ENCODE measurements at places on chromosomes 11 and 22. TPM values are rescaled to one million over a fixed set of nuclear protein-coding genes. Genes with fewer than 3 reads are reported as not detected.
A peak's percentile ranks its signal among the peaks of the same experiment; 100 is the strongest.

GRCh38 chr22:47309946-47310345, 547.5 kb downstream of the TBC1D22A start:
- DNase-seq, result no peak

DNA sequence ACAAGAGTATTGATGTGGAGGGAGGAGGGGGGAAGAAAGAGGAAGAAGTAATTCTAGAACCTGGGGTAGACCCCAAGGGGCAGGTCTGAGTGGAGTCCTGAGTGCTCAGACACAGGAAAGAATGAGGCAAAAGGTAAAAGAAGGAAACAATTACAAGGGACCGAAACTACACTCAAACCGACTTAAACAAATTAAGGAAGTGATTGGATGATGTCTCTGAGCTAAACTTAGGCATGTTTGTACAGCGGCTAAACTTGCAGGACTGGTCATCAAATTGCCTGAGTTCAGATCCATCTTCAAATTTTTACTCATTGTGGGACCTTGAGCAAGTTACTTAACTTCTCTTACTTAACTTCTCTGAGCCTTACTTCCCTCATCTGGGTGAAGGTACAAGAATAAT, 86.3 kb upstream of the LRRC55 start:
- DNase-seq, result no peak

DNA sequence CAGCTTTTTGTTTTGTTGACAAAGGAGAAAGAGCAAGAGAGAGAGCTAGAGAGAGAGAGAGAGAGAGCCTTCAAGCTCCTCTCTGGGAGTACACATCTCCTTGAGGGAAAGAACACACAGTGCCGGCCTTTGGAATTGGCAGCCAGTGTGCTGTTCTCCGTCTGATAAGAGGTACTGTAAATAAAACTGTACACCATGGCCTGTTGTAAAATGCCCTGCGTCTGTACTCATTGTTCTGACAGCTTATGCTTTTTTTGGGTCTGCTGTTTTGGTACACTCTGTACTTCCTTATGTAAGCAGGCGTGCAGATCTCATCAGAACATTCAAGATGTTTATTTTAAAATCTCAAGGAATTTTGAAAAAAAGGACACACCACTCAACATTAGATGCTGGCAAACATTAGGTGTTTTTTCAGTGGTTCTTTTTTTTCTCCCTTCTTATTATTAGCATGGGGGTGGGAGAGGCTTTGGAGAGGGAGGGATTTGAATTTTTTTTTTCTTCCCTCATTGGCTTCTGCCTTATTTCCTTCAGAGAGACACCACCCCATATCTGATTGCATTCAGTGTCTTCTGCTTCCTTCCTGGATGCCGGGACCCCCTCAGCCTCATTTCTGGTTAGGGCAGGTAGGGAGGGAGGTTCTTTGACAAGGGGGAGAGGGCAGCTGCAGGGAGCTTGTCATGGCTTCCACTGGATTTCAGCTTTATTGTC, 116.8 kb upstream of the NNMT start:
- DNase-seq, result peak; percentile 79

DNA sequence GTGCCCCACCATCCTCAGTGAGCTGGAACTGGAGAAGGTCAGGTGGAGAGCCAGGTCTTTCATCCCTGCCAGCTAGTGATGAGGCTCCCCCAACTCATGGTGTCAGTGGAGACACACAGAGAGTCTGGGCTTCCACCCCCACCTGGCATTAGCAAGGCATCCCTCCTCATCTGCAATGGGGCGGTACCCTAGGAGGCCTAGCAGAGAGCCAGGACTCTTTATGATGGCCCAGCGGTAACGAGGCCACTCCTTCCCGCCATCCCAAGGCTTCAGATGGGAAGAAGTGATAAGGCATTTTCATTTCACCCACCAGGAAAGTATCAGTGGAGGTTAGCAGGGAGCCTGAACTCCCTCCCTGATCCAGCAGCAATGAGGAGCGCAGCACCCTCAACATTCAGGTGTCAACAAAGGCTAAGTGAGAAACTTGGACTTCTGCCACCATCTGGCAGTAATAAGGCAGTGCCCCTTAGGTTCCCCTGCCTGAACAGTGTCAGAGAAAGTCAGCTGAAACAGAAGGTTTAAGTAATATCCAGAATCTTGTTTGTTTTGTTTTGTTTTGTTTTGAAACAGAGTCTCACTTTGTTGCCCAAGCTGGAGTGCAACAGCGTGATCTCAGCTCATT, 40.5 kb upstream of the FBLN1 start:
- DNase-seq, result no peak

GRCh38 chr22:46591930-46592329, 28.3 kb upstream of the GRAMD4 start:
- DNase-seq, result peak; percentile 34

- no peak for DNase-seq
Observed at GRCh38 chr11:77113382-77114088, 10.9 kb downstream of the OMP start.

DNA sequence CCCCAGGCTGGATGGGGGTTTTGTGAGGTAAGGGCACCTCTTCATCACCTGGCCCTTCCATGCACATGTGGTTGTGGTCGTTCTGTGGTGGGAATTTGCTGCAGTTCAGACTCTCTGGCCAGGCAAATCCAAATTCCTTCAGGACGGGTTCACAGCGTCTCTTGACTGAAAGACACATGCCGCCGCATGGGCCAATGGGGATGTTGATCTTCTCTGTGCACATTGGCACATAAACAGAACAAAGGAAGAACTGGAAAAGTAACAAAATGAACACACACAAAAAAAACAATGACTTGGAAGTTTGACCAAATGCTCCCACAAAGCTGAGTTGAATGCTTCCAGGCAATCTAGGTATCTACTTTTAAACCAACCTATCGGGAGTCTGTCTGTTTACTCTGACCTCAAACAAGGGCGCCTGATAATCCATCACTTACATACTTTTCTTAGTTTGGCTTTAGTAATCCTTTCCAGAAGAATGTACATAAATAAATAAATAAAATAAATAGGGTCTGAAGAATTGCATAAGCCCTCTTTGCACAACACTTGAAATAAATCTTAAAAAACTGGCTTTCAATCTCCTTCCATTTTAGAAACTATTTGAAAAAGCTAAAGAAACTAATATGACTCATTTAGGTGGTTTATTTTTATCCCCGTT, 2.8 kb downstream of the FZD4 start:
- no peak for DNase-seq

GRCh38 chr22:40156001-40156516, 21.7 kb upstream of the TNRC6B start:
- DNase-seq, result no peak

DNA sequence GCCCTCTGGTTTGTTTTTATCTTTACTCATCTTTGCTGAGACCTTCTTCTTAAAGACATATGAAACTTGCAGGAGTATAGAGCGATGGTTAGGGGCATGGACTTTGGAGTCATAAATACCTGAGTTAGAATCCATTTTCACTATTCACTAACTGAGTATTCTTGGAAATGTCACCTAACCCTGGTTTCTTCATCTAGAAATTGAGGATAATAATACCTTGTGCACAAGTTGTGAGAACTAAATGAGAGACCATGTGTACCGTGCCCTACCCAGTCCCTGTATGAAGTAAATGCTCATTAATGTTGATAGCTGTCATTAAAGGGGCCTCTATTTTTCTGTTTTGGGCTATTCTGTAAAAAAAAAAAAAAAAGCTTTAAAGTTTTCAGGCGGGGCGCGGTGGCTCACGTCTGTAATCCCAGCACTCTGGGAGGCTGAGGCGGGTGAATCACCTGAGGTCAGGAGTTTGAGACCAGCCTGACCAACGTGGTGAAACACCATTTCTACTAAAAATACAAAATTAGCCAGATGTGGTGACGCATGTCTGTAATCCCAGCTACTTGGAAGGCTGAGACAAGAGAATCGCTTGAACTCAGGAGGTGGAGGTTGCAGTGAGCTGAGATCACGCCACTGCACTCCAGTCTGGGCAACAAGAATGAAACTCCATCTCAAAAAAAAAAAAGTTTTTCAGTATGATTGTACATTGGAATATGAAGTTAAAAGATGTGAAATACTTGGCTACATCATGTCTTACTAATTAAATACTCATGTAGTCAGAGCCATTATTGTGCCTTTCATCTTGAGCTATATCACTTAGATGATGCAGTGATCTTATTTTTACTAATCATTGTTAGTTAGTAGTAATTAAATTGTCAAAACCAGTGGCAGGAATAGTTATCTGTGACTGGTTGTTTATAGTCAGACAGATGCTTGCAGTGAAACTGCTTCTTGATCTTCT, 95.0 kb downstream of the AMOTL1 start:
- DNase-seq, result no peak

DNA sequence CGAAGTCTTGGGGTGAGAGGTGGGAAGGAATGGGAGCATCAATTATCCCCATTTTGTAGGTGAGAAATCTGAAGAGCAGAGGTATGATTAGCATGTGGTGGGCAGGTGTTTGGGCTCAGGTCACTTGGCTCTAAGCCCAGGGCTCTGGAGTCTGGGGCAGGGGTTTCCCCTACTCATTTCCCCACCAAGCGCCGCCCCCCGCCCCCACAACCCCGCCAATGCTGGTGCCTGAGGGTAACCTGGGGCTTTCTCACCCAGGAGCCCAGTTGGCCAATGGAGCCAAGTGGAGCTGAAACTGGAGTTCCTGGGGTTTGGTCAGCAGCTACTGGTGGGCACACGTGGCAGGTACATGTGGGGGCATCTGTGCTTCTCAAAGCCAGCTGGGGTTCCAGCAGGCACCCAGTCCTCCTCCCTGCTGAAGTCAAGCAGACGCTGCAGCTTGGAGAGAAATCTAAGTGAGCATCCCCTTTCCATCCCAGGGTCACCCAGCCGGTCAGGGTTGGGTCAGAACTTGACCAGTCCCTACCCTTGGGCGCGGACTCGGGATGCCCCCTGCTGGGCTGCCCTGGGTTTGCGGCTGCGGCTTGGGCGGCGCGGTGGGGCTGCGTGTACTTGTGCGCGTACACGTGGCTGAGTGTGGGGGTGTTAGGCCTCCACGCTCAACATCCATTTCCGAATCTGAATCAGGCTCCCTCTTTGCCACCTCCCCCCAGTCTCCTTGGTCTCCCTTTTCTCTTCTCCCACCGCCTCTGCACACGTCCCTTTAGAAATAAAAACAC, 1.7 kb upstream of the CHRM1 start:
- DNase-seq, result no peak

DNA sequence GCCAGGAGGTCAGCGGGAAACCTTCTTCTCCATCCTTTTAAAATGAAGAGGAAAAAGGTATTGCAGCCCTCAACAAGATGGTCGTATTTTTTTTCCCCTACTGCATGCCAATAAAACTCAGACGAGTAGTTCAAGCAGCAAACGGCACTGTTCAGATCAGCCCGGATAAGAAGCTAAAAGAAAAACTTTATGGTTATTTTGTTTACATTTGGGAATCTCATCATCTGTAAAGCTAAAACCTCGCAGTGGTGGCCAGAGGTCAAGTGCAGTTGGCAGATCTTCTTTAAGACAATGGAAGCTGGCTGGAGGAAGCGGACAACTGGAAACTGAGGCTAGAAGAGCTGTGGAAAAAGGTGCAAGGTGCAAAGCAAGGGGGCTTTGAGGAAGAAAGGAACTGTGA, 31.0 kb upstream of the CHRM4 start:
- DNase-seq, result no peak

DNA sequence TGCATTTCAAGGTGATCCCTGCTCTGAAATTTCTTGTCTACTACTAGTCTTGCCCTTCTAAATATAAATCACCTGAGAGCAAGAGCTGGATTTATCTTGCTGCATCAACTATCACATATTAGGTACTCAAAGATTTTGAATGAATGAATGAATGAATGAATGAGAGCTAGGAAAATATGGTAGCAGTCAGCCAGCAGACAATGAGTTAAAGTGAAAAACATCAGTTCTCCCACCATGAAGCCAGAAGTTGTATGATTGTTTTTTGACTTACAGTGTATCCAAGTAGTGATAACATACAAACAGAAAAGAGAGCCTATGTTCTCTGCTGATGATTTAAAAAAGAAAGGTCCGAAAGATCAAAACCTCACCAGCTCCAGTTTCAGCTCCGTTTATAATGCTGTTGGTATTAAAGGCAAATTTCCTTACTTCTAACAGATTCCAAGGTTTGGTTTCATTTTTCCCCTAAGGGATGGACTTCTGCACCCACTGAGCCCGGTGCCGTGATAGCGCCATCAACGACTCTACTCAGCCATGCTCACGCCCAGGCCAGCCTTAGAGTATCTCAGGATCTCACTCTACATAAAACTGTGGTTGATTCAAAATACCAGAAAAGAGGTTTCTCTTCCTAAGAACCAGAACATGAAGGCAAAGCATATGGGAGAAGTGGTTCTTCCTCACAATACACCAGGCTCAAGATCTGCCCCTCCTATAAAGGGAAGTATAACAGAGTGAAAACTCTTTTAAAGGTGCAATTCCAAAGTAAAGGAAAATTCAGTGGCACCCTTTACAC, 92.0 kb downstream of the SGSM3 start:
- DNase-seq, result no peak

DNA sequence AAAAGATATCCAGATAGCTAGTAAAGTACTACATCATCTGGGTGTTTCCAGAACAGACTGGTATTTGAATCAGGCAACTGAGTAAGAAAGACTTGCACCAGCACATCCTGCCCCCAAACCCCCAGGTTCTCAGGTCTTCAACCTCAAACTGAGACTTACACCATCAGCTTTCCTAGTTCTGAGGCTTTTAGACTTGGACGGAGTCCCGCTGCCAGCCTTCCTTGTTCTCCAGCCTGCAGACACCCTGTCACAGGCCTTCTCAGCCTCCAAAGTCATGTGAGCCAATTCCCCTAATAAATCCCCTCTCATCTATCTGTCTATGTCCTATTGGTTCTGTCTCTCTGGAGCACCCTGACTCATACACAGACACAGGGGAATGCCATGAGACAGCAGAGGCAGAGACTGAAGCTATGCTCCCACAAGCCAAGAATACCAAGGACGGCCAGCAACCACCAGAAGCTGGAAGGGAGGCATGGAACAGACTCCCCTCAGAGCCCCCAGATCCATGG, 10.9 kb downstream of the SMCO4 start:
- DNase-seq, result no peak

The CSF2RB gene
- total RNA-seq, result 39.4 TPM

The OR5A1 gene
- total RNA-seq, result not detected

The SERHL2 gene
- 3.5 TPM for total RNA-seq

The MFNG gene
- 7.6 TPM for total RNA-seq

The TST gene
- 63.2 TPM for total RNA-seq

The OR8D4 gene
- total RNA-seq, result not detected

The SLC22A9 gene
- total RNA-seq, result not detected

The KIRREL3 gene
- 0.08 TPM for total RNA-seq

The CD3D gene
- not detected for total RNA-seq

The THYN1 gene
- total RNA-seq, result 35.8 TPM

The KRTAP5-2 gene
- total RNA-seq, result not detected
